ENCODE measurements at places on chromosomes 3 and 15. TPM values are rescaled to one million over a fixed set of nuclear protein-coding genes. Genes with fewer than 3 reads are reported as not detected.

Gene FAM131A
- total RNA-seq: 37.4 TPM

Gene AGBL1
- not detected for total RNA-seq

Gene ADCY5
- 41.1 TPM for total RNA-seq

GRCh38 chr3:56776556-56776950 is 25.2 kb downstream of the ARHGEF3 start:
- DNase-seq: no peak

- no peak for DNase-seq
Observed at GRCh38 chr3:158354713-158355112, 216.3 kb upstream of the MLF1 start.

DNA sequence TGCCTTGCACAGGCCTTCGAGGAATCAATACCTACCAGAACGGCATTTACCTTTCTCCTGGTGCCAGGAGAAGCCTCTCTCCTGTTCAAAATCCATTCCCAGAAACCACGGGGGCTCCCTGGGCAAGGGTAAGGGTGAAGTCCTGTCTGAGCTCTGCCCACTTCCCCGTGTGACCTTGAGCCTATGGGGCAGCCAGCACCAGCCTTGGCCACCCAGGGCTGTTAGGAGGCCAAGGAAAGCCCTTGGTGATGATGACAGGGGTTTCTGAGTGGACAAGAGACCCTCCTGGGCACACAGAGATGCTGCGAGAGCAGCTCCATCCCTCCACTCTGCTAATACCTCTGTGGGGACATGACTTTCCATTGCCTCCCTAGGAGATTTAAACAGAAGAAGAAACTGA is 5.9 kb downstream of the SCN5A start:
- no peak for DNase-seq

- DNase-seq: no peak
Observed at GRCh38 chr3:106068381-106068780, 199.6 kb upstream of the CBLB start.

Gene SHF
- 8.5 TPM for total RNA-seq

Gene LINS1
- 8.3 TPM for total RNA-seq

DNA sequence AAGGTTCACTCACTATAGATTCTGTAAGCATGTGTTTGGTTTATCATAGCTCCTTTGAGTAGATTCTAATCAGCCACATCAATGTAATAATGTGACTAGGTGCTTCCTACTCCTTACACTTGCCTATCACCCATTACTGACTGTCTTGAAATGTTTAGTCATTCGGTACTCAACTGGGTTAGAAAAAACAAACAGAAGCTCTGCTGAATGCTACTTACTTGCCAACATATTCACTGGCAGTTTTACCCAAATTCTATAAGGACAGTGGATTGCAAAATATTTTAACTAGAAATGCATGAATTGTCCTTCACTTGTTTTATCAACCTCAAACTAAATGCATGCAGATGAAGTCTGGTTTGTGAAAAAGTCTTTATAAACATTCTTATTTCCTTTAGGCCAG is 352.1 kb upstream of the ALCAM start:
- no peak for DNase-seq

GRCh38 chr15:44593042-44593736 is 56.2 kb downstream of the EIF3J start:
- no peak for DNase-seq

GRCh38 chr3:169153656-169154055 is 509.9 kb downstream of the MECOM start:
- no peak for DNase-seq

- DNase-seq: no peak
Observed at GRCh38 chr3:132964266-132964665, 73.9 kb upstream of the TMEM108 start.

Gene ADAMTS17
- total RNA-seq: 4.0 TPM

Gene CLDN16
- not detected for total RNA-seq

- no peak for DNase-seq
Observed at GRCh38 chr3:126766653-126767052, 62.6 kb downstream of the CHCHD6 start.

Gene INO80
- 21.4 TPM for total RNA-seq

GRCh38 chr3:187912007-187912406 is 166.7 kb upstream of the BCL6 start:
- no peak for DNase-seq

GRCh38 chr15:45469027-45469426 is 53.5 kb downstream of the SLC30A4 start:
- DNase-seq: no peak

DNA sequence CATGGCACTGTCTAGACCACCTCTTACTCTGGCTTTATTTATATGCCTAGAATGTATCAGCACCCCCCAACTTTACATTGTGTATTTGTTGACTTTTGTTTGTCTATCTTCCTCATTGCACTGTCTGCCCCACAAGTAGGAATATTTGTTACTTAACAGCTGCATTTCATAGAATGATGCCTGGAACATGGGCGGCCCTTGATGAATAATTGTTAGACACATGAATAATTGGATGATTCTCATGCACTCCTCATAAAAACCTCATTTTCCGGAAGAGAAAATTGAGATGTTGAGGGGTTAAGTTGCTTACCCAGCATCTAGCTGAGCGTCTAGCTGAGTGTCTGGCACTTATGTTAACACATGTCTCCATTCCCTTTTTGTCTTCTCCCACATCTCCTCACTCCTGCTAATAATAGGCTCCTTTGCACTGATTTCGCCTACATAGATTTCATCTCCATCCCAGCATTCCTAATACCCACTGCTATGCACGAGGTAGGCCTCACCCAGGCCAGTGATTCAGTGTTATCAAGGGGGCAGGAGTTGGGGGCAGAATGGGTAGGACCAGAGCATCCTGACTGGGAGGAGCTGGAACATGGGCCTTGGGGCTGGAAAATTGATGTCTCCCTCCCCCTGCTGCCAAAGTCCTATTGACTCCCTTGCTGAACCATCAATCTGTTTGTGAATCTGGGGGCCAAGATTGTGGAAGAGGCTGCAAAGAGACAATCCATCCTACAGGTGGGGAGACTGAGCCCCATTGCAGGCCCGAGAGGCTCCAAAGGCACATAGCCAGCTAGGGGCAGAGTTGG is 7.8 kb upstream of the WNT7A start:
- peak; percentile 29 for DNase-seq

DNA sequence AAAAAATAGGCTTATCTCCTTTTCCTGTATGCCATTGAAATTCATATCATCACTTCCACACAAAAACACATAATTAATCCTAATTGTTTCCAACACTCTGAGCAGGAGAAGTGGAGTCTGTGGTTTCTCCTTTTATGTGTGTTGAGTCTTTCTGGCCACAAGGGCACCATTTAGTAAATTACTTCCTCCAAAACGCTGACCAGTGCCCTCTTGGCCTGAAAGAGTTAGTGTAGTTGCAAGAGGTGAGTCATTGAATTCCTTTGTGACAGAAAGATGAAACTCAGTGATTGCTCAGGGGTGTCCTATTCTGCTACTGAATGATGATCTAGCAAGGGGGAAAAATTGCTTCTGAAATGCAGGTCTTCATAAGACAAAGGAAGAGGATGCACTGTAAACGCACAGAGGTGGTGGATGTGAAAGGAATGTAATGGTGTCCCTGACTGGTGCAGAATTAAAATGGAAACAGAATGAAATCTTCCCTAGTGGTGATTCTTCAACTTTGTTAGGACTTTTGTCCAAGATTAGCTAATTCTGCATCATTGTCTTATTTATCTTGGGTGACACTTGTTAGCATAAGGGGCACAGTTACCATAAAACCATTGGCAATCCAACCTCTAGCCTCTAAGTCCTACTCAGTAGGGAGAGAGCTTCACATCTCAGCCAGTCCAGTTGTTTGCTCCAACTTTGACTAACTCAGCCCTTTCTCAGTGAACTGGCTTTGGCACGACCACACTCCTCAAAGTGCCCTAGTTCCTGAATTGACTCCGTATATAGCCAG is 208.4 kb upstream of the NANOGP8 start:
- no peak for DNase-seq

DNA sequence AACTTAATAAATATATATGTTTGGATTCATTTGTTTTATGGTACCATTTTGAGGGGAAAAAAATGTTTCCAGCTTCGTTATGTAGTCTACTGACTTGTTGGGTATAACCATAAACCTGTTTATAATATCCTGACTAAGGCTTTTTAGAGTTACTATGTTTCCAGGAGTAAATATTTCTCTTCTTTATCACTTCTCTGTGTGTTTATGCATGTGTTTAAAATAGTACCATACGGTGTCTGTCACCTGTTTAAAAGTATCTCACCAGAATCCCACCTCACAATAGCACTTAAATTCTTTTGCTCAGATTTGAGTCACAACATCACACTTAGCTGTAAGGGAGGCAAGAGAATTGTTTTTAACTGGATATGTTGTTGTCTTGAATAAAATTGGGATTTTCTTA is 15.1 kb downstream of the LACTB start:
- no peak for DNase-seq

DNA sequence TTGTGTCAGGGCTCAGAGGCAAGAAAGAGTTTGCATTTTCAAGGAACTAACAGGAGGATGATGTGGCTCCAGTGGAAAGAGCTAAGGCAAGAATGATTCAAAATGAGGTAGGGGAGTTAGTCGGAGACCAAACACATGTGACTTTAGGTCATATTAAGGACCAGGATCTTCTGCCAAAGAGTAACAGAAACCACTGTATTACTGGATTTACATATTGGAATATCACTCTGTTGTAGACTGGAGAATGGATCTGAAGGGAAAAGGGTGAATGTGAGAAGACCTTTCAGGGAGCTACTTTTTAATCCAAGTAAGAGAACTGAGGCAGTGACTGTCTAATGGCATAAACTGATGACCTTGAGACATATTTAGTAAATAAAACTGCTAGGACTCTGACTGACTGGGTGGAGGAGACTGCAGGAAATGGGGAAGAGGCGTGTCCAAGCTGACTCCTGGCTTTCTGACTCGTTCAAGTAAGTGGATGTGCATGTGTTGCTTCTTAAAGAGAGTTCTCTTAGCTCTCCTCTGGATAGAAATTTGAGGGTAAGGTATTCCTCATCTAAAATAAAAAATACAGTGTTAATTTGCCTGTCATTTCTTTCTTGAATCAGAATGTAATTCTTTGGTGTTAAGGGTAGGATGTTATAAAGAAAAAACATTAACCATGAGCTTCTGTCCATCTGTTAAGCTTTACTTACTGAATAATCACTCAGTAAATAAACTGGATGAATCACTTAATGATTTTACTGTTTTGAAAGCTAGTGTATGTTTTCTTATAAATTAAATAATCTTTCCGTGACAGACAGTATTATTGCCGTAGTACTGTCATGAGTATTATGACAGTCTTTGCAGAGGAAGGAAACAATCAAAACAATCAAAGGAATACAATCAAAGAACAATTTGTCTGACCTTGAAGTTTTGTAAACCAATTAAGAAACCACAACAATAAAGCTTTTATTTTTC is 58.3 kb upstream of the CFAP20DC start:
- no peak for DNase-seq

Gene C2CD4A
- not detected for total RNA-seq

Gene CNTN4
- 48.3 TPM for total RNA-seq

- DNase-seq: no peak
Observed at GRCh38 chr3:127884041-127884440, 31.0 kb upstream of the KBTBD12 start.

- peak; percentile 15 for DNase-seq
Observed at GRCh38 chr3:48855681-48856447, 8.2 kb upstream of the PRKAR2A start.

Gene GABPB1
- 11.6 TPM for total RNA-seq

GRCh38 chr3:69491975-69492374 is 106.1 kb upstream of the FRMD4B start:
- DNase-seq: no peak

DNA sequence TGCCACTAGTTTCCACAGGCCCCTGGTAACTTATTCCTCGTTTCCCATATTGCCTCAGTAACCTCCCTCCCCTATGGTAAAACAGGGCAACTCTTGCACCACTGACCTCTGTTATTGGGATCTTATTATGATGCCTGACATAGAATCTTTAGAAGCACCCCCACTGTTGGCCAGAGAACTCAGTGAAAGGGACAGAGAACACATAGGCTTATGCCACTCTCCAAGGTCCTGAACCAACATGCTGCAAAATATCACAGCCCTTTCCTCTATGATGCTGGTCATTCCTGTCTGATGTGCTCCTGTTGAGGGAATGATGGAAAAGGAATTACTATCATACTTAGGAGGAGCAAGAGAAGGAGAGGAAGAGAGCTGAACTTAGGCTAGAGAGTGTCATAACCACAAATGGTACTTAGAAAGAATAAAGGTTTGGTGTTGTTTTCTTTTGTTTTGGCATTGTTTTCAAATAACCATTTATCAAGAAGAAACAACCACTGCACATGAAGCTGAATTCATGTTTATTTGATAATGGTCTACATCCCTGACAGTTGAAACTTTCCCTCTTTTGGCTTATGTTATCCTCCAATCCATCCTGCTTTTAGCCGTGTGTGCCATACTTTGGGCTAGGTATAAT is 330.2 kb downstream of the EPHB1 start:
- no peak for DNase-seq

- no peak for DNase-seq
Observed at GRCh38 chr3:116233711-116234357, 211.5 kb downstream of the LSAMP start.

- DNase-seq: no peak
Observed at GRCh38 chr3:66822186-66823008, 175.7 kb upstream of the KBTBD8 start.

DNA sequence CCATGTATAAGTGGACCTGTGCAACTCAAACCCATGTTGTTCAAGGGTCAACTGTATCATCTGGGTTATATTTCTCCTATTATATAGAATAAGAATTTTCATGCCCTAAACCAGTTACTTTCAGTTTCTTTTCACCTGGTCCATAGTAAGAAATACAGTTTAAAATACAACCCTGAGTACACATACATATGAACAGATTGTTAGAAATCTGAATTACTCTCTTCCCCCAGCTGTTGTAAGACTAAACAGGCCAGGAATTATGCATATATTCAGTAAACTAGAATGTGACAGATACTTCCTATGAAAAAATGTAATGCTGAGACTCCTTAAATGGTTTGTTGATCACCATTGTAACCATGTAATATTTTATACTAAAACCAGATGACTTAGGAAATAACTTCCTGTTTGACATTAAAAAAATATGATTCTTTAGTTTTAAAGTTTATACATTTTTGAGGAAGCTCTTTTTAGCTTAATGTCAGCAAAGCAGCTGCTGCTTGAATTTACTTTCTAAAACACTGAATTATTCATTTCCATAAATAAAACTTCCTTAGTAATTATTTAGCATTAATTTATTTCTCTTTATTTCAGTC is 52.5 kb upstream of the ZCWPW2 start:
- DNase-seq: no peak

DNA sequence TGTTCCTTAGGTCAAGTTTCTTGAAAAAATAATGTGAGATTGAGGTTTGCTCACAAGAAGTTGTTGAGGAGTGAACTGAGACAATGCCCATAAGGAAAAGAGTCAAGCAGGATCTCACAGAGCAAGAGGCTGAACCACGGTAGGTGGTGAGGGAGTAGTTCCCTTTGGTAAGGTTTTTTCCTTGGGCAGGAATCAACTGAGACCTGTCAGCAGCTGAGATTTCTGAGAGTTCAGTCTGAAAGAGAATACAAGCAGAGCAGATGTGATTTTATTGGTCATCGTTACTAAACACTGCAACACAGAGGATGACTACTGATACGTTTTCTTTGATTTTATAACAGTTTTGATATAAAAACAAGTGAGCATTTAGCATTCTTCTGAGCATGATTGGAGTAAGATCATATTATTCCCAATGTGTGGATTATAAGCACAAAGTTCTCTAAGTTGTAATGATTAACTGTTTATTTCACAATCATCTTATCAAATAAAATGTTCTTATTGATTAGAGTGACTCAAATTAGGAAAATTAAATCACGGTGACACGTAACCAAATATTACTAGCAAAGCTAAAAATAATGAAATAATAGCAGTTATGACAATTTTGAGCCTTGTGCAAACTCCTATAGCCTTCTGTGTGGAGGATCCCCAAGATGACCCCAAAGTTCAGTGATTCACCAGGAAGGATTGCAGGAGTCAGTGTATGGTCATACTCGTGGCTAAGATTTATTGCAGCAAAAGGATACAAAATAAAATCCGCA is 346.2 kb upstream of the ZNF717 start:
- DNase-seq: no peak

All from posterior vena cava (tissue), 2 donors.